ENCODE measurements at places on chromosomes 2 and 18.

DNA sequence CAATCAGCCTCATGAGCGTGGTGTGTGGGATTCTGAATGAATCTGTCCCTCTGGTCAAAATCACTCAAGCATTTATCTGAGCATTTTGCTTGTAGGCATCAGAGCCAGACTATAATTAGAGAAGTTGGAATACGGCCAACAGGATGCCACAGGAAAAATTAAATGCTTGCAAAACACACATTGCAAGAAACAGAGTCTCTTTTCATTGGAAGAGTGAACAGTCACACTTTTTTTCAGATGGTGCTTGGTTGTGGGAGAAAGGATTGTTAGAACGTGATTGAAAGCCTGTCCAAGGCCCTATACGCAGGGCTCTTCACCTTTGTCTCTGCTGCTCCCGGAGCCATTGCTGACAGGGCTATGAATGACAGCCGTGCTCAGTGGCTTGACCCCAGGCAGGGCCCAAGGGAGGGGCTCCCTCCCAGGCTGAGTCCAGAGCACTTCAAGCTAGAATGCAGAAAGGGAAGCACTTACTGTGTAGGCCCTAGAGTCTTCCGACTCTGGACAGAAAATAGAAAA is 59.8 kb downstream of the SNTG2 start:
- DNase-seq: no peak

DNA sequence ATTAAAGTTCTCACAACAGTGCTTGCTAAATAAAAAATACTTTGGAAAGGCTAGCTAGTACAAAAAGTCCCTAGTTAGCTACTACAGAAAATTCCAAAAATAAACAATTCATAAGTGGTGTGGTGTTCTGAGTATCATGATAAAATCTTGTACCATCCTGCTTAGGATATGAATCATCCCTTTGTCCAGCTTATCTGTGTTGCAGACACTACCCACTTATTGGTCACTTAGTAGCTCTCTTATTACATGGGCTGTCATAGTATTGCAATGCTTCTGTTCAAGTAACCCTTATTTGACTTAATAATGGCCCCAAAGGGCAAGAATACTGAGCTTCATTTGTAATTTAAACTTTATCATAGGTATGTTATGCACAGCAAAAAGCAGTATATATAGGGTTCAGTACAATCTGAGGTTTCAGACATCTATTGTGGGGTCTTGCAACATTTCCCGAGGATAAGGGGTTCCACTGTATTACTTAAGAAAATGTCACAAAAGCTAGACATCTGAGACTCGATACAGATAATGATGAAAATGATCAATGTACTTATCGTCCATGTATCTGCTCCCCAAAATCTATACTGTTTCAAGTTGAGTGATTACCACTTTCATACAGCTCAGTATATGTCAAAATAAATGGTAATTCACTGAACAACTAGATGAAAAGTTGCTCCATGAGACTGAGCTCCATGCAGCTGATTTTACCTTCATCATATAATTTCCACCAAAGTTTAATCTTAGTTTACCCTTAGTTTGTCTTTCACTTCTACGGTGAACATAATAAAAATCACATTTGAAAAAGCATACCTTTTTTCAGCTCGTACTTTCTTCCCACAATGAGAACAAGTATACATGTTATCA is 93.8 kb downstream of the C2orf74 start:
- DNase-seq: no peak

- DNase-seq: no peak
These were observed 280.8 kb upstream of the NRP2 start for GRCh38 chr2:205401511-205401910.

DNA sequence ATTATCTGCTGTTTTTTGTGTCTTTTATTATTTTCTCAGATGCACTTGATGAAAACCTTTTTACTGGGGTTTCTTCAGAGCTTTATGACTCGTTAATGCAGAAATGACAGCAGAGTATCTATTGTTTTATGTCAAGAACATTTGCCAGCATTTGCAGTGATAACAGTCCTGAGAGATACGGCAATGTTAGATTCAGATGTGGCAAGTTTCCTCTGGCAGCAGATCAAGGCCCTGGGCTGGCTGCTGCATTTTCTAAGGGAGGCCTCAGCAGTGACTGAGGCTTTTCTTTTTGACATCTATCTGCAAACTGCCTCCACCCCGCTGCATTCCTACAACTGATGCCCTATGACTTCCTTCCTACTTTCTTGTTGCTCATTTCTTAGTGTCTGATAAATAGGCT is 40.2 kb downstream of the EFEMP1 start:
- no peak for DNase-seq

- no peak for DNase-seq
These were observed 144.1 kb downstream of the EVA1A start for GRCh38 chr2:75416420-75417342.

- DNase-seq: no peak
These were observed 6.2 kb upstream of the GORASP2 start for GRCh38 chr2:170922634-170923494.

DNA sequence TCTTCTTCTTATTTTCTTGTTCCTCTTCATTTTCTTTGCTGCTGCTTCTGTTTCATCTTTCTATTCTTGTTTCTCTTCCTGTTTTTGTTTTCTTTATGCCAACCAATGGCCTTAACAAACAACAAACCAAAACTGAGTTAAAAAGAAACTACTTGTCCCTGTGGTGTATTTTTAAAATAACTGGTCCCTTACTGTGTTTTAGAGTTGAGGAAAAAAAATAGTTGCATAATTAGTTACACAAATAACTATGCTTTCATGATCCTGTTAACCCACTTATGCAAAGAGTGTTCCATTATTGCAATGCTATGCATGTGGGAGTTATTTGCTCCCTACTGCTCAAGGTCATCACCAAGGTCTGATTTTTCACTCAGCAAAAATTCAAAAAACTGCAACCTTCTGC is 39.5 kb upstream of the IMP4 start:
- DNase-seq: no peak

GRCh38 chr2:44392338-44392943 is 30.7 kb downstream of the CAMKMT start:
- peak; percentile 18 for DNase-seq

DNA sequence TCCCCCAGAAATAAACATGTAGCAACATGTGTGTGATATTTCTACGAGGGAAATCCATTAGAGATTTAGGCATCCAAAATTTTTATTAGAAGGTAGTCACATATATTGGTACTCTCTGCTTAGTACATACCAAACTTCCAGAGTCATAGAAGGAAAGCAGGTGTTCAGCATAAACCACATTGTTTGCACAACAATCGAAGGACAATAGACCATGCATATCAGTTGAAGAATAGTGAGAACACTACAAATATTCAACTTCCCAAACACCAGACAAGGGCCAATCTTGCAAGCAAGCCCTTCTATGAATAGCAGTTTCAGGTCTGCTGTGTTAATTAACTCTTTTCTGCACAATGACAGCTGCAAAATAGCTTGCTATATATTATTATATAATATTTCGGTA is 702.2 kb downstream of the ERBB4 start:
- DNase-seq: no peak

GRCh38 chr2:70746094-70746974 is 21.7 kb downstream of the ADD2 start:
- no peak for DNase-seq

GRCh38 chr2:180980943-180981911 is 822 bp downstream of the UBE2E3 start:
- DNase-seq: no peak

- DNase-seq: no peak
These were observed at the start of gene CTNNA2 for GRCh38 chr2:79512442-79513401. Gene CTNNA2 (plus strand): TSS chr2:79513051.

DNA sequence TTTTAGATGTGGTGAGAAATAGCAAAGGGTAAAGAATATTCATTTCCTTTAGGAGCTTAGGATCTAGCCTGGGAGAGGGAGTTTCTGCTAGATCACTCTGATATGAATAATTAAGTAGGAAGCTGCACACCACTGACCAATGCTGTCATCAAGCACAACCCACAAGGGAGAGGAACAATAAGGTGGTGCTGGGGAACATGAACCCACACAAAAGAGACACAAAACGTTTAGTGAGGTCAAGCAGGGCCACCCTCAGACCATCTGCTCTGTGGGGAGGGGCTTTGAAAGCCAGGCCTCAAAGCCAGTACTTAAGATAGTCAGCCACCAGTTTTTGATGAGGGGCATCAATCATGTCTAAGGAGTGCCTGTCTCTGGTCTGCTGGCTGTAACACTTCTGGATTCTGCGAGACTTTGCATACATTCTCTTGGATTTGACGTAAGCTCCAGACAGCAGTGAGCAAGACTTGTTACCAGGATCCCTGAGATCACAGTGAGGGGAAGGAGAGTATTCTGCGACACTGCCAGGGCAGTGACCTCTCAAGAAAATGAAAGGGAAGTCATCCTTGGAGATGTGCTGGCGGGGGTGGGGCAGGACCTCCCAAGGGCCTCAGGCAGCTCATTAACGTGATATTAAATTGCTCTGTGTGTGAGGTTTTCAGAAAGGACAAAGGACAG is 127.0 kb downstream of the CCBE1 start:
- no peak for DNase-seq

- DNase-seq: no peak
These were observed 18.4 kb downstream of the MXD1 start for GRCh38 chr2:69933254-69933828.

DNA sequence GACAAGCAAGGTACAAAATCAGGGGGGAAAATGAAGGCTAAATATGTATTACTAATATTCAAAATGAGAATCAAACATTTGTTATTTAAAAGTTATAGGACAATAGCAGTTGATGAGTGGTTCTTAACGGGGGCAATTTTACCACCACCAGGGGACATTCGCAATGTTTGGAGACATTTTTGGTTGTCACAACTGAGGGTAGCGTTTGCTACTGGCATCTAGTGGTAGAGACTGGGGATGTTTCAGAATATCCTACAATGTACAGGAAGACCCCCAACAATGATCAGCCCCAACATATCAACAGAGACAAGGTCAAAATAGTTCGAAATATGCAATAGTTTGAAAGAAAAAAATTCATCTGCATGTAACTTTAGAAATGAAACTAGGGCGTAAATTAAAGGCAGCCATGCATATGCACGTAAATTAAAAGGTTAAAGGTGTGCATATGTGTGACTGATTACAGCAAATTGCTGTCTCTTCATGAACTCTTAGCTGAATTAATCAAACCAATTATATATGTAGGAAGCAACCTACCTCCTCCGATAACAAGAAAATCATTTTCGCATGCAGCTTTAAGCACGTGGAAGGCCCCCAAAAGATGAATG is 61.2 kb upstream of the CUL3 start:
- DNase-seq: no peak

- no peak for DNase-seq
These were observed 594.1 kb downstream of the SATB2 start for GRCh38 chr2:198863655-198864054.

- DNase-seq: no peak
These were observed 276.8 kb upstream of the POU3F3 start for GRCh38 chr2:104577143-104577542.

DNA sequence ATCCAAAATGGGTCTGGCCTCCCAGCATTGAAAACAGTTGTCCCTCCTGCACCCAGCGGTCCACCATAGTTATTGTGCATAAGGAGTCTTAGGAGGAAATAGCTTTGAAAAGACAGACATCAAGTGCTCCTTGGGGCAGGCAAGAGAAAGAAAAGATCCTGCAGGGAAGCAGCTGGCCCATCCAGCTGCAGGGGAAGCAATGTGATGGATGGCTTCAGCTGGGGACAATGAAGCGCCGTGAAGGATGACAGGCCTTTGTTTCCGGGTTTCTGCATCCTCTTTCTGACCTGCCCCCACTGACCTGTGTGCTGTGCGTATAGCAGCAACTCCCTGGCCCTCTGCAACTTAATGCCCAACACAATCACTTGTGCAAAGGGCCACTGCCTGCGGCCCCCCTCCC is 142.9 kb upstream of the NCKAP5 start:
- DNase-seq: no peak

DNA sequence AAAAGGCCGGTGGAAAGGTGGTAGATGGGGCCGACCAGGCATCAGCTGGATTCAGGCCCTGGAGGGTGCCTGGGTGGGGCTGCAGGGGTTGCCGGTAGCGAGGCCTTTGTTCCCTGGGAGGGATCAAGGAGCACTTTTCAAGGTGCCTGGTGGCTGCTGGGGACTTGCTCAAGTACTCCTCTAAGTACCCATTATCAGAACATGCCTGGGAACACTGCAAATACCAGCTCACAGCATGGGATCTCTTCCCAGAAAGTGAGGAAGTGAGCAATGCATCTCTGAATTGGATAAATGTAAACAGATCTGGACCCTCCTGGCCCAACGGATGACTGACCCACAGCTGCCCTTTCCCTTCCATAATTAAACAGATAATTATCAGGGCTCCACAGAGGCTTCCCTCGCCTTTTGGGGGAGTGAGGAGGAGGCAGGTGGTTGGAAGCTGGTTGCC is 210.5 kb downstream of the SH3RF3 start:
- no peak for DNase-seq

DNA sequence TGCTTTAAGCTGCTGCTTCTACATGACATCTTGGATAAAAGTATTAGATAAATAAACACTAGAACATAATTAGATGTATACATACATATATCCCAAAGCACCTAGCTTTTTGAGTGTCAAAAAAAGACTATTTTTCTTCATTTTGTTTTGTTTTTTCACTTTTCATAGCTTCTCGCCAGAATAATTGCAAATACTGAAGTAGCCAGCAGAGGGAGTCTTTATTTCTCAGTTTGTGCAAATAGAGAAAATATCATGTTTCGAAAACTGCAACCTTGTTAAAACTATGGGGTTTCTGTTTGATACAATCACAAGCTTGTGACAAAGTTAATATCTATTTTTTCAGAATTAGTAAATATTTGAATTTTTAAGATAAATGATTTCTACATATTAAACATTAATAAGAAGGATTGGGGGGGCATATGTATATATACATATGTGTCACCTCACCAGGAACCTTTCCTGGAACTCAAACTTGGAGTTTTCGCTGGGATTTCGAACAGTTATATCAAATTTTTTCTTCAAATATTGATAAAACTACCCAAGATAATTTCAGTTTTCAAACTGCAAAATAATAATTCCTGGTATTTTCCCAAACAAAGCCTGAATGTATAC is 61.0 kb downstream of the GRB14 start:
- DNase-seq: no peak

- no peak for DNase-seq
These were observed 114.0 kb downstream of the LYPD6B start for GRCh38 chr2:149152469-149152953.
